ENCODE measurements at places on chromosomes 13 and 19.
A peak's percentile ranks its signal among the peaks of the same experiment; 100 is the strongest.

DNA sequence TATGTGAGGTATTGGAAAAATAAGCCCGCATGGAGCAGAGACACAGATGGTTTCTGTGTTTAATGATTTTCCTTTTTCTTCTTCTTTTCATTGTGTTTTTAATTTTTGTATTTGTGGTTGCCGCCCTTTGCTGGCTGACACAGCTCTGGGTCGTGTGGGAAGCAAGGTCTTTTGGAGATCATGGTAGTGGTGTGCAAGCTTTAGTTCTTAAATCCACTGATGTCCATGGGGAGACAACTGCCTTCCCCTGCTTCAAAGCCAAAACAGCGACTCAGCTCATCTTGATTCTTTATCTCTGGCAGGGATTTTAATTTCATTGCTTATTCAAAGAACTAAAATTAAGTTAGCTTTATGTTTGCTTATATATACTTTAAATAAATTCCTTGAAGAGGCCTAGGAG, 711.3 kb upstream of the SGCG start:
- DNase-seq = no peak

DNA sequence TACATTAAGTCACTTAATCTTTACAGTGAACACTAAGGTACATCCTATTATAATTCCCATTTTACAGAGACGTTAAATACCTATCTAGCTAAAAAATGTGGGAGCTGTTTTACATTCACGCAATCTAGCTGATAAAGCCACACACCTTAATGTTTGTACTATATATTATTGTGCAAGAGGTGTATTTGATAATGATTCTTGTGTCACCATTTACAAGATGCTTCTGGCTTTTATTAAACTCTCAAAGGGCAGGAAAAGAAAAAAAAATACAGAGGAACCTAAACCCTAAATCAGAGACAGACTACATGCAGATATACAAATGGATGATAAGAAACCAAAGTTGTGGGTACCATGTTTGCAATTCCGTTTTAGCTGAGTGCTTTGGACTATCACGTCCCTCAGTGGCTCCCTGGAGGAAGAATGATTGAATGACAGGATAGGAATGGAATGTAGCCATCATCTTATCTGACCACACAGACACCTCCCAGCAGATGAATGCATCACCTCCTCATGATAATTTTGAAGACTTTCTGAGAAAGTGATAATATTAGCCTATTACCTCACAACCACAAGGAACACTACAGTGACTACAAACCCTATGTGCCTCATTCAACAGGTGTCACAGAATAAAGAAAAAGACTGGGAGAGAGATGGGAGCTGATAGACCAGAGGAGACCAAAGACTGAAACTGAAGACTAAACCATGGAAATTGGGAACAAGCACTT, 230.5 kb upstream of the SERP2 start:
- no peak for DNase-seq

DNA sequence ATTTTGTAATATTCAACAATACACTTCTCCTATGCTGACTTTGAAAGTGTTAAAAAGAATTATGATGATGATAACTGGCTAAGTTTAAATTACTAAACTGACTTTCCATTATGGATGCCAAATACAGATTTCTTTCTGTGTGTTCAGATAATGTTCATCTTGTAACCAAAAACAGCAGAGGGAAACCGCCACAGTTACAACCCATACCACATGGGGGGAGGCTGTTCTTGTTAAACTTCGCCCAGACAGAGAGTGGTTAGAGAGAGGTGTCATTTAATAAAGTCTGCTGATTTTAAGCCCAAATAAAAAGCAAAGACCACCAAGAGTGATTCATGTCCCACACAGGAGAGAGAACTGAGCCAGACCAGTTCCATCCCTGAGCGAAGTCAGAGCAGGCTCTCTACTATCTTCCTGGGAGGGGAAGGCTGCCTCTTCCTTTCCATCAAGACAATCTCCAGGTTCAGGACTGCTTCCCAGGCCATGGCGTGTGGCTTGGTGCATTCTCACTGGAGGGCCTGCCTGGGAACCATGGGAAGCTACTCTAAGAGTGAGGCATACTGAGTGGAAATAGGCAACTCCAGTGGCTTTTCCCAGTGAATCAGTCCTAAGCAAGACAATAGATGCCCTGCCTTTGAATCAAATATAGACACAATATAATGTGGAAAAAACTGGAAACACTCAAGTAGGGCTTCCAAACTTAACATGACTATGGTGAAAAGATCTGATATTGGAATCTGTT, 18.2 kb downstream of the EFNB2 start:
- no peak for DNase-seq

DNA sequence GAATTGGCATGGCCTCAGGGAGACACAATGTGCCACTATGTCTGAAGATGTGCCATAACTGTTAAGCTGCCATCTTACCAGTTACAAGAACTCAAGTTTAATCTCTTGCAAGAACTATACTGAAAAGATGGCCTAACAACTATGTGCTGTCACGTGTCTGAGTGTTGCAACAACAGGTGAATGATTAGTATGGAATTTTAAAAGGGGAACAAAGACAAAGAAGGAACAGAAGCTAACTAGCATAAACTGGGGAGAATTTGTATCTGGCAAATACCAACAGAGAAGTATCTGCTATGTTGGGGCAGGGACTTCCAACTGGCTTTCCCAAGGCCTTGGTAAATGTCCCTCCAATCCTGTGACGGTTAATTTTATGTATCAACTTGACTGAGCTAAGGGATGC, 11.5 kb upstream of the ACOD1 start:
- no peak for DNase-seq

DNA sequence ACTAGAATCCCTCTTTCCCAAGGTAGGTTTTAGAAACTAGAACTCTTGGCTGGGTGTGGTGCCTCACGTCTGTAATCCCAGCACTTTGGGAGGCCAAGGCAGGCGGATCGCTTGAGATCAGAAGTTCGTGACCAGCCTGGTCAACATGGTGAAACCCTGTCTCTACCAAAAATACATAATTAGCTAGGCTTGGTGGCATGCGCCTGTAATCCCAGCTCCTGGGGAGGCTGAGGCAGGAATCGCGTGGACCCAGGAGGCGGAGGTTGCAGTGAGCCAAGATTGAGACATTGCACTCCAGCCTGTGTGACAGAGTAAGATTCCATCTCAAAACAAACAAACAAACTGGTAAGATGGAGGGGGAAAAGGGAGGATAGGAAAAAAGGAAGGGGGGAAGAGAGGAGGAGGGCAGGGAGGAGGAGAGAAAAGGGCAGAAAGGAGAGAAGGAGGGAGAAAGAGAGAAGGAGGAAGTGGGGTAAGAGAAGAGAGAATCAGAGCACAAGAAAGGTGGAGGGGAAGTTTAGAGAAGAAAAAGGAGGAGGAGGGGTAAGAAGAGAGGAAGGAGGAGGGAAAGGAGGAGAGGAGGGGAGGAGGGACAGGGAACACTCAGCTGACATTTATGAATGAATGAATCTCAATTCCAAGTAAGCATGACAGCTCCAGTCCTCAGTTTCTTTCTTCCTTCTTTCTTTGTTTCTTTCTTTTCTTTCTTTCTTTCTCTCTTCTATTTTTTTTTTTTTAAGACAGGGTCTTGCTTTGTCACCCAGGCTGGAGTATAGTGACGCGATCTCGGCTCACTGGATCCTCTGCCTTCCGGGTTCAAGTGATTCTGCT, 2.6 kb upstream of the SLC27A1 start:
- DNase-seq = no peak

- no peak for DNase-seq
These were observed 9.9 kb upstream of the ZNF90 start for GRCh38 chr19:20067943-20068342.

GRCh38 chr13:45781553-45782326, 69.8 kb downstream of the SIAH3 start:
- DNase-seq = no peak

- DNase-seq = no peak
These were observed 8.3 kb upstream of the SHISA7 start for GRCh38 chr19:55451163-55451964.

DNA sequence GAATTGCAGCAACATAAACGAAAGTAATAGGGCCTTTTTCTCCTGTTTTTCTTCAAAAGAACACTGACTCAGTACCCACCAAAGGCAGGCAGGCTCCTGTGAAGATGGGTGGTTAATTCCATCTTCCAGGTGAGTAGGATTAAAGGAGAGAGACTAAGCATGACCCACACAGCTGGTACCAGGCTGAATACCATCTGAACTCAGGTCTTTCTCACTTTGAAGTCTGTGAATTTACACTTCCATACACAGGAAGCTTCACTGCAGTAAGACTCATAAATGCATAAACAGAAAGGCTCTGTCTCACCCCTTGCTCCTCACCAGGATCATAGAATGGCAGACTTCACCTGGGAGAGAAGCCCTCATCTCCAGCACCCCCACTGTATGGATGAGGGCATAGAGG, 194.6 kb downstream of the KLF12 start:
- DNase-seq = no peak

GRCh38 chr13:23995283-23996073, 98.2 kb upstream of the C1QTNF9B start:
- DNase-seq = no peak

DNA sequence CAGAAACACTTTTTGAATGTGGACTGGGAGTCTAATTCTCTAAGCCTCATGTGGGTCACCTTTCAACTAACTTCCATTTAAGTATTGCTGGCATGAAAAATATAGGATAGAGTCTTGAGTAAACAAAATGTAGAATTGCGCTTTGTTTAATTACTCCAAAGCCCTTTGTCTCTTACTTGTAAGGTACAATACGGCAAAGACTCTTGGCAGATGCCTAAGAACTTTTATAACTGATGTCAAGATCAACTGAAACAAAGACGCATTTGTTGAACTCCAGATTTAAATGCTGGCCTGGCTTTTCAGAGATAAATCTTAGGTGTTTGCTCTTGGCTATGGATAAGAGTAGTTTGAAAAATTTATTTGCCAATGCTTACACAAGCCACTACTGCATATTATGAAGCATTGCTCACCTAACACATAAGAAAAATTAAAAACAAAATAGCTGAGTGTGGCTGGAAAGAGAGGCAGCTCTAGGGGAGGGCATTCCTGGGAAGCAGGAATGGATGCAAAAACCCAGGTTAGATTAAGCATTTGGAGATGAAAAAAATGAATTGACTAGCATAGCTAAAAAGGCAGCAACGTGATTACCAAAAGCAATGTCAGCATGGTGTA, 107.3 kb upstream of the STARD13 start:
- no peak for DNase-seq

DNA sequence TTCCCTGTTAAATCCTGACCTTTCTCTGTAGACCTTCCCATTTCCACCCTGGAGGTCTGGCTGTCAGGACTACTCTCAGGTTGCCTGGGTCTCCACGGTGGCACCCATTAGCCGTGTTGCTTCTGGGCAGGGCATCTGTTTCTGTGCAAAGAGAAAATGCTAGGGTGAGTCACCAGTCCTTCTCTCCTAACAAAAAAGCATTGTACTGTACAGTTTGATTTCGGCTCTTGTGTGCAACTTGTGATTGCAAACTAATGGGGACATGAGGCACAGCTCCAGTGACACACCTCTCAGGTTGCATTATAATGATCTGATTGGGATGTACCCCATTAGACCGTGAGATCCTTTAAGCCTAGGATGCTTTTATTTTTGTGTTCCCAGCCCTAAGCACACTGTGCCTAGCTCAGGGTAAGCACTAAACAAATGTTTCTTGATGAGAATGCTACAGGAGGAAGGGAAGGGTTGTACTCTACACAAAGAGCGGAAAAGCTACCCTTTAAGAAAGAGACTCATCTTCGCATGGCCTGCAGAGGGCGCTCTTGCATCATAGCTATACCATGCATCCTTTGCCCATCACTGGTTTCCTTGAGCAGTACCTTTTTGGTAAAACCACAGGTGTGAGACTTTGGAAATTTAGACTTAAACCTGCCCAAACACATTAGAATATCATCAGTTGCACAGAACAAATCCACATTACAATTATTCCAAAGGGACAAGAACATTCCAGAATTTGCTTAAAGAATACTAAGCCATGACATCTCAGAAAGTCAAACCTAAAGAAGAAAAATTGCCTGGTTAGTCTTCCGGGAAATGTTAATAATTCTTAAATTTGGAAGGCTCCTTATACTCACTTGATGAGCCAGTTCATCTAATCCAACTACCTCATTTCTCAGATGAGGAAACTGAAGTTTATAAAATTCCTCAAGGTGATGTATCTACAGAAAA, 20.3 kb upstream of the TRIM13 start:
- peak; percentile 64 for DNase-seq

DNA sequence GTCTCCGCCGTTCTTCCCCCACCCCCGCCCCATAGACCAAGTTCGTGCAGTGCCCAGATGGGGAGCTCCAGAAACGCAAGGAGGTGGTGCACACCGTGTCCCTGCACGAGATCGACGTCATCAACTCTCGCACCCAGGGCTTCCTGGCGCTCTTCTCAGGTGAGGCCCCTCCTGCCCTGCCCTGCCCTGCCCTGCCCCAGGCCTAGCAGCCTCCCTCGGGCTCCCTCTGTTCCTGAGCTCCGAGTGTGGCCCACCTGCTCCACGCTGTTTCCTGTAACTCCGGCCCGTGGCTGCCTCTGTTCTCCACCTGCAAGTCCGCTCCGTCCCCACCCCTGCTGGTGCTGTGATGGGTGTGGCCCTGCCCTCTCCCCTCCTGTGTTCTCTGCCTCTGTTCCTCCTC, 6.4 kb downstream of the LHB start:
- no peak for DNase-seq

GRCh38 chr13:44715287-44716230, 139.4 kb upstream of the TSC22D1 start:
- DNase-seq = no peak

- DNase-seq = no peak
These were observed 2.6 kb downstream of the FAM187B start for GRCh38 chr19:35225951-35226350.

DNA sequence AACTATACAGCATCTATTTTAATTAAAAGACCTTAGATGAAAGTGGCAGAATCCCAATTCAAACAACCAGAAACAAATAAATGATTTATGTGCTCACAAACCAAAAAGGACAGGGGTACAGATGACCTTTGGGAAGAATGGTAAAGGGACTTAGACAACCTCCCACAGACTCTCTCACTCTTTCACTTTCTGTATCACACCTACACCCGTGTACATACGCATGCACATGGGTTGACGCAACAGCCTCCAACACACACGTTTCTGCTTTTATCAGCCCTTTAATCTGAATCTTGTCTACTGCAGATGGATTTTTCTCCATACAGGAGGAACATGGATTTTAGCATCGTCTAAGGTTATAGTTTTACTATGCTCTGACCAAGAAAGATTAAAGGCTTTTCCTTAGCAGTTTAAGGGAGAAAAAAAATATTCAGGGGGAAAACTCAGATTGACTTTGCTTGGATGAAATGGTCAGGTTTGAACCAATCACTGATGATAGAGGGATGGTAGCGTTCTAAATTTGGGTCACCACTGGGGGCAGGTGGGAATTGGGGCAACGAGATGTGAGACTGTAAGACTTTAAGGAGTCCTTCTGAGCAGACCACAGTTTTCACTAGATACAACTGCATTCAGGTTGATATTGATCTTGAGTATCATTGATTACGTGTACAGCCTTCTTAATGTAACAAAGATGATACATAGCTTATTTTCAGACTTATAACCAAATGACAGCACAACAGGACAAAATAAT, 166.1 kb downstream of the ITGBL1 start:
- no peak for DNase-seq

Measured in activated T-helper 9 cell treated with anti-CD3 and anti-CD28 coated beads, Interleukin-2, amount 50 U/mL, for 16 hours (primary cell).